ENCODE measurements at places on chromosomes 7 and 10.

- DNase-seq = no peak
These were observed 33.9 kb downstream of the ANXA8 start for GRCh38 chr10:47449979-47450378.

- DNase-seq = no peak
These were observed 14.0 kb downstream of the SLC39A12 start for GRCh38 chr10:17965649-17966235.

GRCh38 chr7:77501192-77501515 lies 35.9 kb upstream of the PTPN12 start:
- DNase-seq = no peak

- DNase-seq = no peak
These were observed 7.7 kb downstream of the GUSB start for GRCh38 chr7:65974191-65974801.

DNA sequence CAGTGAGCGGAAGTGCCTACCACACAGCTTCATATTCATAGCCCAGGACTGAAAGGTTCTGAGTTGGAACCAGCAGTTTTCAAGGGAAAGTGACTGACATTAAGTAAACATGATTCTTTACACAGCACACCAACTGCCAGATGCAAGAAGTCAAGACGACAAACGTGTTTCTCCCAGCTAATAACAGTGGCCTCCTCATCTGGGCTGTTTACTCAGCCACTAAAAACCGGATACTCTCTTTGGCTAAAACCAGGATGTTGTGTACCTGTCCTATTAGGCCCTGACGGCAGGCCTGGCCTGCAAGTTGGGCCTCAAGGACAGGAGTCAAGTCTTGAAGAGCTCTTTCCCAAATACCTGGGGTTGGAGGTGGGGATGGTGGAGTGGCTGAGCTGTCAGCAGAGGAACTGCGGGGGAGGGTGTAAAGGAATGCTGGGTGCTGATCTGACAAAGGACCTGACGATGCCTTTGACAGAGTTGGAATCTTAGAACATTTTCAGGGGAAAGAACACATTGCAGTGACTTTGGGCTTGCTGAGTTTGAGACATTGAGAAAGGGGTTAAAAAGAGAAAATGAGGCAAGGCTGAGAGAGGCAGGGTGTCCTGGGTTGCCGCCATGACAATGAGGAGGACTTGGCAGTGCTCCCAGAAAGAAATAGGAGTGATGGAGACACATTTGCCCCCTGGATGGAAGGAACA lies 57.7 kb downstream of the STEAP1B start:
- no peak for DNase-seq

DNA sequence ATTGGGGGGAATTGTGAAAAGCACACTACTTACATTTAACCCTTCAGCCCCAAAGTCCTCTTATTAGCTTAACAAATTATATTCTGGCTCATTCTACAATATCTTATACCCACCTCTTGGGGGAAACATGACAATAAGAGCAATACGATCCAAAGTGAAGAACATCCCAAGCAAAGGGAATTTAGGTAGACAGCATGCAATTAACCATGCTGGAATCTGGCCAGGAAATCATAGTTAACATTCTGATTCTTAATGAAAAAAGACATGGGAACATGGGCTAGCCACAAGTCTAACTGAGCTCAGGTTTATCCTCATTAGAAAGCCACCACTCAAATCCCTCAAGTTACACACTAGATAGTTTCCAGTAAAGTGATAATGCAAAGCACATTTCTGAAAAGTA lies 241.9 kb upstream of the SLC26A5 start:
- no peak for DNase-seq
